ENCODE measurements at places on chromosomes 2 and 18. TPM values are rescaled to one million over a fixed set of nuclear protein-coding genes. Genes with fewer than 3 reads are reported as not detected.
A peak's percentile ranks its signal among the peaks of the same experiment; 100 is the strongest.

Gene SERPINB2
- total RNA-seq: 111 TPM

Gene SIX2
- total RNA-seq: not detected

Gene SUPT7L
- total RNA-seq: 16.9 TPM

Gene UGT1A5
- total RNA-seq: 0.32 TPM

DNA sequence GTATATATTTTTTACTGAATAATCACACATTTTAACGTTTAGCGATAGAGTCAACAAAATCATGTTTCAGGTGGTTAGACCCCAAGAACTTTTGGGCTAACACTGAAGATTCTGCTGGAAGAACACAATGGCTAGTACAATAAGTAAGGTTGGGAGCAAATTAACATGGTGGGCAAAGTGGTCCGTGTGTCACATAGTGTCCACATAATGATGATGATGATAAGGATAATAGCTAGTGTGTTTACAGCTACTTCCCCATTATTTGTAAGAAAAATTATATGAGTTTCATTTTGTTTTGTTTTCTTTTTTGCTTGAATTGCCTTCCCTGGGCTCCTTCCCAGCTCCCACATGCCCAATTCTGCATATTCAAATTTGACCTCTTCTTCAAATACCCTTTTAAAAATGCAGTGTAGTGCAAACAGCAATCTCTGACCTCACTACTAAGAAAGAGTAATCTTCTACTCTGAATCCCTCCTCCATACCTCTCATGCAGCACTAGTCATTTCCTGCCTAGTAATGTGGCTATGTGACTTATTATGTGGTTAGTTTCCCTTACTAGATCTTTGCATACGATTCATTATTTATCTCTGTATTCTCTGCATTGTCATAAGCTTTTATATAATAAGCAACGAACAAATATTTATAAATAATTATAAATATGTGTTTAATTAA, 16.9 kb upstream of the VPS54 start:
- no peak for DNase-seq

DNA sequence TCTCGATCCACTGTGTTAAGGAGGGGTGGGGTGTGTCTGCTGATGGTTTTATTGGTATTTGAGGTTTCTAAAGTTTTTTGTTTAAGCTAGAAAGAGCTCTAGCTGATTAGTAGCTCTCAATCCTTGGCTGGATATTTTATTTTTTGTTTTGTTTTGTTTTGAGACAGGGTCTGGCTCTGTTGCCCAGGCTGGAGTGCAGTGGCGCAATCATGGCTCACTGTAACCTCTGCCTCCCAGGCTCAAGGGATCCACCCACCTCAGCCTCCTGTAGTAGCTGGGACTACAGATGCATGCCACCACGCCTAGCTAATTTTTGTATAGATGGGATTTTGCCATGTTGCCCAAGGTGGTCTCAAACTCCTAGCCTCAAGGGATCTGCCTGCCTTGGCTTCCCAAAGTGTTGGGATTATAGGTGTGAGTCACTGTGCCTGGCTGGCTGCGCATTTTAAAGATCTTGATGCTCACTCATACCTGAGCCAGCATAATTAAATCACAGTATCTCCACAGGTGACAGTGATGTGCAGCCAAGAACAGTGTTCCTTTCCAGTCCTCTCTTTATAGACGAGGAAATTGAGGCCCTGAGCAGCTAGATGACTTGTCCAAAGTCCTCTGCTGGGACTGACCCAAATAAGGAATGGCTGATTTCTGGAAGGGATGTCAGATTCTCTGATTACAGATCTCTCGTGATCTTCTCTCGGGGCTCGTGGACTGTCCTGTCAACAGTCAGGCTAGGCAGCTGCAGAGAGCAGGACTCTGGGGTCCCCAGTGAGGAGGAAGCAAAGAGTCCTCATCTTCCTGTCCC, 44.5 kb downstream of the SPTBN1 start:
- DNase-seq: peak; percentile 89

GRCh38 chr2:41313082-41313481, 734.7 kb upstream of the PKDCC start:
- DNase-seq: no peak

DNA sequence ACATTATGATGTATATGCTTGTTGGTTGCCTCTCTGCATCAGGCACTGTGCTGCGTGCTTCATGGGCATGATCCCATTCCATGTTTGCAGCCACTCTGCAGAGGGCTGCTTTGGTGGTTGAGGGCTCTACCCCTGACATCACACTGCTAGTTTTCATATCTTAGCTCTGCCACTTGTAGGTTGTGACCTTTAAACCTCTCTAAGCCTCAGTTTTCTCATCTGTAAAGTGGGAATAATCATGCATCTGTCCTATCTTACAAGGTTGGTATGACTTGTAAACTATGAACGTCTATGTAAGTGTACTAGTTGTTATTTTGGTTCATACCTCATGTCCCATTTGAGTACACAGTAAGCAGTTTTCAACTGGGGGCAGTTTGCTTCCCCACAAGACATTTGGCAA, 260.4 kb downstream of the PHLPP1 start:
- no peak for DNase-seq

DNA sequence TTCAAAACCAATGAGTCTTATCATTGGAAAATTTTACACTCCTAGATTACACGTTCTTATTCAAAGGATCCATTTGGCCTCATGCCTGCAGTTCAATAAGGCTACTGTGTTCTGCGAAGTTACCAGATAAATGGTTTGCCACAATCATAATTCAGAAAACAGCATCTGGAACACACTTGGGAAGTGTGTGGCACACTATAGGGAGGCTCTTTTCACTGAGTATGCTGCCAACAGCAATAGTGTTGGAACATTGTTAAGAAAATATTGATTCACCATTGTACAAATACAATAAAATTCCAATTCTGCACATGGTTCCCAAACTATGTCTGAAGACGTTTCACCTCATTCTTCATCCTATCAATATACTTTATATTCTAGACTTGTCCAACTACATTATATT, 141.4 kb upstream of the DOK6 start:
- DNase-seq: no peak

DNA sequence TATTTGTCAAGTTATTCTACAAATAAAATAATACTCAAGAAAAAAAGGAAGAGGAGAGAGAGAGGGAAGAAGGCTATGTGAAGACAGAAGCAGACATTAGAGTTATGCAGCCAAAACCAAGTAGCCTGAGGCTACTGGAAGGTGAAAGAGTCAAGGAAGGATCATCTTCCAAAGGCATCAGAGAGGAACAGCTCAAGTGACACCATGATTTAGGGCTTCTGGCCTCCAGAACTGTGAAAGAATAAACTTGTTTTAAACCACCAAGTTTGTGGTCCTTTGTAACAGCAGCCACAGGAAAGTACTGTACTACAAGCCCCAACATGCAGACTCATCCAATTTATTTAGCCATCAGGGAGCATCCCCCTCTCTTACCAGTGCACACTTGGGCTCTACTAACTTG, 788.5 kb upstream of the LRRTM1 start:
- no peak for DNase-seq

DNA sequence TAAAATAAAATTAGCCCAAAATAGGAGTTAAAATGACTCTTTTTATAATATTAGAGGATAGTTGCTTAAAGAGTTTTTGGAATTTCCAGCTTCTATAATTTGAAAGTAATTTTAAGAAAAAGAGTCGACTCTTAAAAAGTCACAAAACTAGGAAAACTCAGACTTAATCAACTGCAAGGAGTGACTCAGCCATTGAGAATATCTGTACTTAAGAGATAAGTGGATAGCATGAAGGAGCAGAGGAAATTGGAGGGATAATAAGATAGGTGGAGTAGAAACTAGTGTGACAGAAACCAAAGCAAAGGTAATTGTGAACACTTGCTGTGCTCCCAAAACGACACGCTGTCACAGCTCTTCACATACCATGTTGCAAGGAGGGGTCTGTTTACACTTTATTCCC, 8.4 kb downstream of the RSAD2 start:
- DNase-seq: no peak

DNA sequence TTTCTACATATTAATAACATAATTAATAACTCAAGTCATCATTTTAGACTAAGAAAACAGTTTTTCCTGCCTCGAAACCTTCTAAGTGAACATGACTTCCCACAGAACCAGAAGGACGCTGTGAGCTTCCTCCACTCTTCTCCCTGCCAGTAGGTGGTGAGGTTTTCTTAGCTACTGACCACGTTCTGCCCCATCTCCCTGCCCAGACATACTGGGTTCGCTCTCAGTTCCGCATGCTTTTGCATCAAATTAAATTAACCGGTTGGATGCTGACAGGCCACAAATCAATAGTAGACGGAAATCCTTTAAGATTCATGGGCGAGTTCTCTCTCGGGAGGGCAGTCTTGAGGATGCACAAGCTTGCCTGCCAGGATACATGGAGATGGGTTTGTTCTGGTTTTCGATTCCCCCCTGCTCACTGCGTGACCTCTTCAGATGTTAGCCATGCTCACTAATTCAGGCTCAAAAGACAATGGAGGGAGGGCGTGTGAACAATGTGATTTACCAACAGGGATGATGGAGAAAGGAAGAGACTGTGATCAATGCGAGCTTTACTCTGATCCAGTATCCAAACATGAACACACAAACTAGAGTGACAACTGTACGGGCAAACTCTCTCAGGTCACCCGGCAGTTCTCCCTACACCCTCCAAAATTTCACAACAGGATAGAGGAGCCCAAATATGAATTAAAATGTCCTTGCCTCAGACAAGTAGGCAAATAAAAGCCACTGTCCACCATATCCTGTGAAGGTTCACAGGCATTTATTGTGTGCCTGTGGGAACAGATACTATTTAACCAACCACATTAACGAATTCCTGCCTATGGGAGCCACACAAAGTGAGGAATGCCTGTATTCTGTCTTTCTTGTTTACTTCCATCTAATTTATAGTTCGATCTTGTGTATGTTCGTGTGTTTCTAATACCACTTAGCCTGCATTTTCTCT, 375.7 kb downstream of the EIPR1 start:
- DNase-seq: no peak

DNA sequence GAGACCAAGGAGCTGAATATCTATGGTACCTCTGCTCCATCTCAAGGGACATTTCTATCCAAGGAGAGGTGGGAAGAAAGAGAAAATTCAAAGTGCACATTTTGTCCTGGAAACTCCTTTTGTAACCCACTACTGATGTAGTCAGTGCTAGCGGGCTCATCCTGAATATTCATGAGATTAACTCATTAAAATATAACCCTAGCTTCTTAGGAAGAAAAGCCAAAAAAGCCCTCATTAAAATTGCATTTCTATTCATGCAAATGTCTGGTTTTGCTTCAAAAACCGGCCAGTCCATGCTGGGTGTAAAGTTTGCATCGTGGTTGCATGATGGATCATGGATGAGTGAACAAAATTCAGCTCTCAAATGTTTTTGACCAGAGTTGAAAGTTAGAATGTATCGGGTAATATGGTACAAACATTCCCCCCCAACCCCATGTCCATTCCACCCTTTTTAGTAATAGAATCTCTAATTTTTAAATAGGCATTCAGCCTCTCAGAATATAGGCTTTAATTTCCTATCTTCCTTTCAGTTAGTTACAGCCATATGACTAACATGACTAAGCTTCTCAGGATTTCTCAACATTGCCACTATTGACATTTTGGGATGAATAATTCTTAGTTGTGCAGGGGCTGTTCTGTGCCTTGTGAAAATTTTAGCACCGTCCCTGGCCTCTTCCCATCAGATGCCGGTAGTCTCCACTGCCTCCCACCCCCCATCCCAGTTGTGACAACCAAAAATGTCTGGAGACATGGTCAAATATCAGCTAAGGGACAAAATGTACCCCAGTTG, 104.2 kb upstream of the RND3 start:
- no peak for DNase-seq

GRCh38 chr2:226376516-226377180, 423.0 kb downstream of the IRS1 start:
- no peak for DNase-seq

- DNase-seq: peak; percentile 10
Measured at GRCh38 chr18:59200787-59201186, 19.2 kb upstream of the GRP start.

Measured in lower leg skin (tissue), 4 donors.